IMR-90 (cell line): ENCODE measurements at places on chromosomes 7 and 10. TPM values are rescaled to one million over a fixed set of nuclear protein-coding genes. Genes with fewer than 3 reads are reported as not detected.

DYNC1I1 gene
- under 0.01 TPM in 1 of 2 replicates, not detected in the other for total RNA-seq

OR2A7 gene
- total RNA-seq = not detected in 2 replicates

RAB11FIP2 gene
- total RNA-seq = 13.1 and 16.1 TPM in 2 replicates

OR13A1 gene
- total RNA-seq = not detected in 2 replicates

TFR2 gene
- total RNA-seq = under 0.01 and 0.18 TPM in 2 replicates

C10orf143 gene
- total RNA-seq = 0.36 and 0.56 TPM in 2 replicates

FBXL13 gene
- total RNA-seq = 0.36 and 0.83 TPM in 2 replicates

ACSL5 gene
- total RNA-seq = 1.1 and 1.3 TPM in 2 replicates
